ENCODE measurements at places on chromosomes 16 and 17.
A peak's percentile ranks its signal among the peaks of the same experiment; 100 is the strongest.

DNA sequence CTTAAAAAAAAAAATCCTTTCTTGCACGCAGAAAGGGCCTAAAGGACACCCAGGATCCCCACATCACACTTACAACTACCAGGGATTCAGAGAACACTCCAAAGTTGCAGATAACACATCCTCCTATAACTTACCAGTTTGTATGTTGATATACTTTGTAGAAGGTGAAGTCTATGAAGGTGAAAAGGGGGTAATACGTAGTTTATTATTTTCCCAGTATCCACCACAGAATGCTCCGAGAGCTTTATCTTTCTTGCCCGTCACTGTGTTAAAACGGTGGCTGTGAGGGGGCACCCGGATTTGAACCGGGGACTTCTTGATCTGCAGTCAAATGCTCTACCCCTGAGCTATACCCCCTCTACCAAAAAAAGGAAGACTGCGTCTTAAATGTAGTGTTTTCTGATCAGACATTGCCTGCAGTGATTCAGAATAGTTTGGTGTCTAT is 7.9 kb upstream of the RPL23 start:
- DNase-seq: no peak

DNA sequence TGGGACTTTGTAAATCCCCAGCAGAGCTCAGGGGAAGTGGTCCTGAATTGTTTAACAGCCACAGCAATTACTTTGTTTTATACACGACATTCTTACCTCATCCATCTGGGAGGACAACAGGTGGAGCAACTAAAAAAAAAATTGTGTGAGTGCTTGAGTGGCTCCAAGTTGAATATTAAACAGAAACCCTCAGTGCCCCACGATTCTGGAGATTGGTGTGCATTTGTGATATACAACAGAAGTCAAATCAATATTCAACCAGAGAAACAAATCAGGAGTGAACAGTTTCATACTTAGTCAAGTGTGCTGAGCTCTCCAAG is 204.8 kb downstream of the HAPSTR1 start:
- no peak for DNase-seq

- DNase-seq: no peak
Measured at GRCh38 chr16:27318392-27319256, 4.8 kb downstream of the IL4R start.

- DNase-seq: no peak
Measured at GRCh38 chr16:17448640-17449638, 21.8 kb downstream of the XYLT1 start.

- no peak for DNase-seq
Measured at GRCh38 chr17:80990921-80991644, 558 bp upstream of the CHMP6 start.

DNA sequence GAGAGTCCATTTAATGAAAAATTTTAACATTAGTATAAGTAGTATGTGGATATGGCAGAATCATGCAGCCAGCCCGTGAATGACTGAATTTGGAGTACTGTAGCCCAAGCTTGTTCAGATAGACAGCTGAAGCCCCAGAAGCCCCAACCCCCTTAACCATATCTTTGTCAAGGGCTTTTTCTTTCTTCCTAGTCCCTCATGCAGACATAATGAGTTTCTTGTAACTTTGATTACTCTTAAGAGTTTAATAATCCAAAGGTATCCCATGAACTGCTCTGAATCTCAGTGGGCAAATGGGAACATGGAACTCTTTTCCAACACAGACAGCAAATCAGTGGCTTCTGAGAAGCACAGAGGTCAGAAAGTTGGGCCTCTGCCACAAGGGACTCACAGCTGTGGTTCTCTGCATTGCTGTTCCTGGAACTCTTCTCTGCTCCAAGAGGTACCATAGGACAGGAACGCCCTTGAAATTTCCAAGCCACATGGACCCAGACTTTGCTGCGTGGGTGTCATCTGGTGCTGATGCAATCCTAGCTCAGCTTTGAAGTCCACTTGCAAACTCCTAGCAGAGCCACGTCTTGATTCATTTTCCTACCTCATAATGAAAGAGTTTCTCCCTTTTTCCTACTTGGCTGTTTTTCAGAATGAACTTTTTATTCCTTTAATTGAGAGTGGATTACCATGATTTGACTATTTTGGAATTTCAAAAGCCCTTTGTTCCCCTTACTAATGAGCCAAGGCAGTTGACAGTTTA is 18.1 kb downstream of the LYRM1 start:
- no peak for DNase-seq

DNA sequence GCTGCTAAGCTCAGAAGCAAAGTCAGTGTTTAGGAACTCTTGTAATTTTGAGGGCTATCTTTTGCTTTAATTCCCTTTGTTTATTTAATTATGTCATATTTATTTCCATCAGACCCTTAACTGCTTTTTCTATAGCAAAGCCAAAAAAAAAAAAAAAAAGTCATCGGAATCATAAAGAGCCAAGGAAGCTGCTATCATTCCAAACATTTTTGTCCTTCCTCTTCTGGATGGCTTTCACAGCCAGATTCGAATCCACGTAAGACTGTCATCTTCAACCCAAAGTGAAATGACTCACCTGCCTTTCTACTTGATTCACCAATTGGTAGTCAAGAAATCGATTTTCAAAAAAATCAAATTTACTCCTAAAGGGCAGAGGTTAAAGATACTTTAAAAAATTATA is 38.4 kb downstream of the WIPI1 start:
- DNase-seq: no peak

DNA sequence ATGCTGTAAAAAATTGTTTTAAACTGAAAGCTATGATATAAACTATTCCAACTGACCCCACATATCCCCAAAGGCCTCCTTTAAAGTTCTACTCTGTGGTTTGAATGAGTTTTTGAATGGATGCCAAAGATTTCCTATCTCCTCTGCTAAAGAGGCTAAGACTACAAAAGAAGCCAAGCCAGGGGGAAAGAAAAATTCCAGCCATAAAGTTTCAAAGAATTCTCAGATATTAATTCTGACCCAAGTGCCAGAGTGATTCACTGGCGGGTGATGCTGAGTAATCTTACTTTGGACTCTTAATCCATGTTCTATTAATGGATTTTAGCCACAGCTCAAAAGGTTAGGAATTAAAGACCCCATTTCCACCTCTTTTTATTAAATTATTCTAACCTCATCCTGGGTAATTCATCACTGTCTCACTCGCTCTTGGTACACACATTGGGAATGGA is 60.7 kb downstream of the HS3ST3A1 start:
- DNase-seq: no peak

GRCh38 chr17:48074322-48075081 is 26.3 kb downstream of the NFE2L1 start:
- DNase-seq: peak; percentile 58

- DNase-seq: no peak
Measured at GRCh38 chr16:66701516-66701915, 5.0 kb upstream of the CMTM4 start.

DNA sequence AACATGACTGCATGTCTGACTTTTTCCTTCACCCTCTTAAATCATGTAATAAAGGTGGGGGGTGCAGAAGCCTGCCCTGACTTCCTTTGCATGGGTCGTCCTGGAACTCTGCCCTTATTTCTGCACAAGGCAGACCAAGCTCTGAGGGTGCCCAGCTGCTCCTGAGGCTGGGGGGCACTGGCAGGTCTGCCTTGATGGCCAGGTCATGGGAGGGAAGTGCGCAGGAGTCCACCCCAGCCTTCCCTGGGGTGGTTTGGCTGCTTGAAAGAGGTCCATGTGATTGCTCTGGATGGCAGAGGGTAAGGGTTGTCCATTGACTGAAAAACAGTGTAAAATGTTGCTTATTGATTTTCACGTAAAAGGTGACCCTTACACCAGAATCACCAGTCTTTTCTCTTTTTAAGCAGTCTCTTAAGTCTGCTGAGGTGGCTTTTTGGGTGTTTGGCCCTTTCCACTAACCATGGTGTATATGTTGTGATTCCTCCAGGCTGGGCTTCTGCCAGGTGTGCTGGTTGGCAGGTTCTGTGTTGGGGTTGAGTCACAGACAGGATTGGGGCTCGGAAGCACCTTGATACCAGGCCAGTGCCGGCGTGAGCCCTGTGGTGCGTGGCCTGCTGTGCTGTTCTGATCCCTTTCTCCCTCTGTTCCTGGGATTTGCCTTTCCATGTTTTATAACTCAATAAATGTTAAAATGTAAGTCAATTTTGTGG is 19.4 kb downstream of the DHX38 start:
- DNase-seq: no peak

- peak; percentile 32 for DNase-seq
Measured at GRCh38 chr17:8994319-8994718, 27.0 kb upstream of the NTN1 start.

GRCh38 chr16:27385398-27385797 is 16.6 kb upstream of the IL21R start:
- DNase-seq: no peak

GRCh38 chr17:17567631-17568030 is 23.9 kb downstream of the PEMT start:
- no peak for DNase-seq

DNA sequence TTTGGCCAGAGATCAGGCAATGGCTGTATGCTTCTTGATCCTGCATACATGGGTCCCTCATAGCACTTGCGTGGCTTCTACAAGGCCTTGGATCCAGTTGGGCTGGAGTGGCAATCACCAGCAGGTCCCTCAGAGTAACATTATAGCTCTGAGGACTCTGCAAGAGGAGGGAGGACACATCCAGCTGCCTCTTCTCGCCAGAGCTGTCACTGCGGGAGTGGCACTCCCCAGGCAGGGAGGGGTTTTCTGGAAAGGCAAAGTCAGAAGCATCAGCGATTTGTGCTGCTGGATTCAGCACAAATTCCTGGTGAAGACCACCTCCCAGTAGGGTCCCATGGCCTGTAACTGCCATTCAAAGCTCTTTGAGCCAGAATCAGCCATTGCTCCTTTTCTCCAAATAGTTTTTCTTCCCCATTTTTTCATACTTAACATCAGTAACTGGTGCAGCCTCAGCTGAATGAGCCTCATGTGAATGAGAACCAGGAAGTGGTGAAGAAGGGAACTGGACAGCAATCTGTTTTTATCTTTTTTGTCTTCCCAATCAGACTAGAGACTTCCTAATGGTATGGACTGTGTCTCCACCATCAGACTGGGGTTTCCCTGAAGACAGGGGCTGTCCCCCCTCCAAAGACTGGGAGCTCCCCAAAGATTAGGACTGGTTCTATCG is 40.6 kb upstream of the HOXB13 start:
- DNase-seq: no peak

DNA sequence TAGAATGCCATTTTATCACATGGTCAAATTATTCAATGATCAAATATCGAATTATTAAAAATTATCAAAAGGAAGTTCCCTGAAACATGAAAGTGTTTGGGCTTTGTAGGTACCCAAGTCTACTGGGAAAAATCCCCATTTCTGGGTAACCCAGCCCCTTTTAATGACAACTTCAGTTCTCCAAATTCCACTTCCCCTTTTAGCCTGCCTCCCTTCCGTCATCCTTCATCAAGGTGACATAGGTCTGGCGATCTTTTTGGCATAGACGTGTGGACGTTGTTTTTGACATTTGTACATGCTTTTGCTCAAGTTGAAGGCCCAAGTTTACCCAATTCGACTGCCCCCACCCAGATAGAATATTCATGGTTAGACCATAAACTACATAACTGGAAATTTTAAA is 660.9 kb downstream of the MAF start:
- no peak for DNase-seq

GRCh38 chr17:69437475-69437874 is 23.0 kb downstream of the MAP2K6 start:
- no peak for DNase-seq

GRCh38 chr17:78944956-78945355 is 19.8 kb upstream of the TIMP2 start:
- DNase-seq: no peak

DNA sequence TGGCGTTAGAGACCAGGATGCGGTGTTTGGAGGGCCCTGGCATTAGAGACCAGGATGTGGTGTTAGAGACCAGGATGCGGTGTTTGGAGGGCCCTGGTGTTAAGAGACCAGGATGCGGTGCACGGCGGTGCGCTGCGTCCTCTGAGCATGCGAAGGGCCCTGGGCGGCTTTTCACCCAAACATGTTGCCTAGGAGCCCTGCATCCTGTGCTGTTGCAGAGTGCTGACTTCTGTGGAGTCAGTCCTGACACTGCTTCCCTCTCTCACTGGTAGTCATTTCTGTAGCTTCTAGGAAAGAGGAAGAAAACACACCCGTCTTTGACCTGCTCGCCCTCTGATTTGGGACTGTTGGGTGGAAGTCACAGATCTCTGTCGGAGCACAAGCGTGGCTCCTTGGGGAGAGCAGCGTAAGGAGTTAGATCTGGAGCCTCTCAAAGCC is 141.2 kb downstream of the LAT start:
- no peak for DNase-seq

- no peak for DNase-seq
Measured at GRCh38 chr16:48607056-48607825, 2.7 kb downstream of the N4BP1 start.

DNA sequence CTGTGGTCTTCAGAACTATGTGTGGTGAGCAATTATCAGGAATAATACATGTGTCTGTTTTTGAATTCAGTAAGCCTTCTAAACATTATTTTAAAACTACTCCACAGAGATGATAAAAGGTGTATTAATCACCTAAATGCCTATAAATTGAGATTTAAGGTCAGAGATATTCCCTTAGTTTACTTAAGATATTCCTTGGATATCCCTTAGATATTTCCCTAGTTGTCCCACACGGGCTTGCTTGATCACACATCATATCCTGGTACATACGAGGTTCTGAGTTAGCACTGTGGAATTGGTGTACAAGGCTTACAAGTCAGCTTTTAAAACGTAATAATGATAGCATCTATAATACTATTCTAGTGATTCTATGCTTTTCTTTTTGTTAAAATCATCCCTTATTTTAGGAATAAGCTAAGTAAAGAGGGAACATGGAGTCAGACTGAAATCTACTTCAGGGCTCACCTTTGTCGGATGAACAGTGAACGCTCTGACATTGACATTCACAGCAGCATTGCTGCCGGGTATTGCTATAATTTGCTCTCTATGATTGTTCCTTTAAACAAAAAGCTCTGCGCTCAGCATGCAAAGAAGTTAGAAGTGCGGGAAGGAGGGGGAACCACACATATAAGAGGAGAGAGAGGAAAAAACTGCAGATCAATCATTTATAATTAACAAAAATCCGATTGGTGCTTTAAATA is 136.5 kb downstream of the SKAP1 start:
- no peak for DNase-seq

DNA sequence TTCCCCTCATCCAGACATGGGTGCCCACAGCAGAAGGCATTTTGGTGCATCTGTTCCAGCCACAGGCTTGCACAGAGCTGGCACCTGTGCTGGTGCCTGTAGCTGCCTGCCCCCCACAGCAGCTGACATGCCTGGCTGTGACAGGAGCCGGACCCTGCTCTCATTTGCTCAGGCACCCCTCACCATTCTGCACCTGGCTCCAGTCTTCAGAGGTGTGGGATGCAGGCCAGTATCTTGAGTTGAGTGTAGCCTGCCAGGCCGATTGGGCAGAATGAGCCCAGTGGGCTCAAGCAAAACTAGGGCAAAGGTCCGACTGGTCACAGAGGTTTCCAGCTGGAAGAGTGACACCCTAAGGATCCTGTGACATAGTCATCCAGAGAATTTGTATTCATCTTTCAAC is 887.7 kb downstream of the CDH11 start:
- no peak for DNase-seq

DNA sequence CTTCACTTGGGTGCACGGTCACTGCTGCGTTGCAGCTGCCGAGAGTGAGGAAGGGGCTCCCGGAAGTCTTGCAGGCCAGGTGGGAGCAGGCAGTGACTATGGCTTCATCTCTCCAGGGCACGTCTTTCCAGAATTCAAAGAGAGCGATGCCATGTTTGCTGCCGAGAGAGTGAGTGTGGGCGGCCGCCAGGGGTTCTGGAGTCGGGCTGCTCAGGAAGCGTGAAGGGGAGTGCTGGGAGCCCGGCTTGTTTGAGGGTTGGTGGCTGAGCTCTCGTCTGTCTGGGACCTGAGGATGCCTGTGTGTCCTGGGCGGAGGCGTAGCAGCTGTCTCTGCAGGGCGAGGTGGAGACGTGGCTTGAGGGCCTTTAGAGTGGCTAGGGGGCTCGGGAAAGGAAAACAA is 6.3 kb downstream of the HGS start:
- DNase-seq: no peak

All from activated CD8-positive, alpha-beta memory T cell treated with anti-CD3 and anti-CD28 coated beads for 1 hour (primary cell).